ENCODE measurements at places on chromosomes 16 and 17. TPM values are rescaled to one million over a fixed set of nuclear protein-coding genes. Genes with fewer than 3 reads are reported as not detected.

Gene OR4D1
- 0.35 TPM for total RNA-seq

Gene KRTAP4-6
- not detected for total RNA-seq

Gene HOXB8
- not detected for total RNA-seq

GRCh38 chr17:43411749-43412148 lies 13.0 kb downstream of the ARL4D start:
- H3K4me1 ChIP-seq, result no peaks in the 10 kb centered on the region
- H3K4me3 ChIP-seq, result no peak overlapping the region
- H3K27me3 ChIP-seq, result peaks cover 21% of the 10 kb centered on the region
- DNase-seq, result no peak

- no peaks in the 10 kb centered on the region for H3K27me3 ChIP-seq
- no peak overlapping the region for H3K4me3 ChIP-seq
- peaks cover 11% of the 10 kb centered on the region for H3K4me1 ChIP-seq
- no peak for DNase-seq
- H3K36me3 ChIP-seq, result peaks cover 15% of the 10 kb centered on the region
- no peak overlapping the region for H3K27ac ChIP-seq
Observed at GRCh38 chr17:40130352-40131042, 8.7 kb downstream of the MSL1 start.

- no peaks in the 10 kb centered on the region for H3K36me3 ChIP-seq
- no peaks in the 10 kb centered on the region for H3K27me3 ChIP-seq
- H3K4me1 ChIP-seq, result no peaks in the 10 kb centered on the region
- H3K4me3 ChIP-seq, result no peak overlapping the region
- H3K27ac ChIP-seq, result no peak overlapping the region
Observed at GRCh38 chr16:46709469-46710005, 20.1 kb downstream of the ORC6 start.

GRCh38 chr17:27477050-27477888 lies 21.0 kb downstream of the KSR1 start:
- H3K36me3 ChIP-seq, result peaks cover 12% of the 10 kb centered on the region
- H3K27ac ChIP-seq, result no peak overlapping the region

- no peak overlapping the region for H3K27ac ChIP-seq
- H3K36me3 ChIP-seq, result peaks cover 2% of the 10 kb centered on the region
- H3K27me3 ChIP-seq, result no peaks in the 10 kb centered on the region
- no peak for DNase-seq
- no peaks in the 10 kb centered on the region for H3K4me1 ChIP-seq
Observed at GRCh38 chr17:80109713-80110446, 8.5 kb downstream of the GAA start.

DNA sequence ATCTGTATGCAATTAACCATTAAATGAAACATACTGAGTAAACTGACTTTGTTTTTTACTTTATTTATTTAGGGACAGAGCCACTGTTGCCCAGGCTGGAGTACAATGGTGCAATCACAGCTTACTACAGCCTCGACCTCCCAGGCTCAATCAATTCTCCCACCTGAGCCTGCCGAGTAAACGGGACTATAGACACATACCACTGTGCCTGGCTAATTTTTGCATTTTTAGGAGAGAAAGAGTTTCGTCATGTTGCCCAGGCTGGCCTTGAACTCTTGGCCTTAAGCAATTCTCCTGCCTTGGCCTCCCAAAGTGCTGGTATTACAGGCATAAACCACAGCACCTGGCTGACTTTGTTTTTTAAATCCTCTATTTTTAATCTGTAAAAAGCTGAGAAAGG lies 42.6 kb downstream of the ANKFY1 start:
- no peak overlapping the region for H3K27ac ChIP-seq
- no peak for DNase-seq
- H3K4me3 ChIP-seq, result no peak overlapping the region

DNA sequence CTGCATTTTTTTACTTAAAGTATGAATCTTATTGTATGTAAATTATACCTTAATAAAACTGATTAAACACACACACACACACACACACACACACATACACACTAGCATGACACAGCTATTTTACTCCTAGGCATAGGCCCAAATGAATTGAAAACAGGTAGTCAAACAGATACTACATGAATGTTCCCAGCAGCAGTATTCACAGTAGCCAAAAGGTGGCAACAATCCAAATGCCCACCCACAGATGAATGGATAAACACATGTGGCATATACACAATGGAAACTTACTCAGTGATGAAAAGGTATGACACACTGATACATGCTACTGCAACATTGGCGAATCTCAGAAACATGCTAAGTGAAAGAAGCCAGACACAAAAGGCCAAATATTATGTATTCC lies 223.5 kb downstream of the CYB561 start:
- no peaks in the 10 kb centered on the region for H3K27me3 ChIP-seq
- H3K36me3 ChIP-seq, result no peaks in the 10 kb centered on the region
- no peak overlapping the region for H3K4me3 ChIP-seq
- no peak overlapping the region for H3K27ac ChIP-seq
